ENCODE measurements at places on chromosomes 6 and 20.

- no peak for DNase-seq
Observed at GRCh38 chr6:170282512-170283158, 8.2 kb downstream of the DLL1 start.

- DNase-seq = no peak
Observed at GRCh38 chr6:20658053-20658452, 123.8 kb downstream of the CDKAL1 start.

- DNase-seq = no peak
Observed at GRCh38 chr6:52155791-52156576, 30.2 kb upstream of the IL17A start.

- no peak for DNase-seq
Observed at GRCh38 chr6:35475573-35475972, 7.4 kb downstream of the RPL10A start.

- no peak for DNase-seq
Observed at GRCh38 chr6:145904391-145904790, 59.8 kb downstream of the SHPRH start.

DNA sequence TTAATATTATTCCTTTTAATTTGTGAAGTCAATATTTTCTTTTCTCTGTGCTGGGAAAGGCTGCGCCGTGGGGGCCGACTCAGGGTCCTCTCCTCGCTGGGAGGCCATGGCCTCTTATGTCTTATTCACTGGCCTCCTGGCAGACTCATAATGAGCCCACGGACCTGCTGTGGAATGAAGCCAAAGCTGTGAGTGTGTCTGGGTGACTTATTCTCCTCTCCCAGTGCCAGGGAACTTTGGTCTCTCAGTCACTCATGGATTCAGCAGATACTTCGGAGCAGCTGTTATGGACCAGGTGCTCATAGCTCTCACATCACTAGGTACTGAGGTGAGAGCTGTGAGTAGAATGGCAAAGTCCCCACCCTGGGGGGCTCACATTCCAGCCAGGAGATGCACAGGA, 297.6 kb downstream of the CDH26 start:
- no peak for DNase-seq

DNA sequence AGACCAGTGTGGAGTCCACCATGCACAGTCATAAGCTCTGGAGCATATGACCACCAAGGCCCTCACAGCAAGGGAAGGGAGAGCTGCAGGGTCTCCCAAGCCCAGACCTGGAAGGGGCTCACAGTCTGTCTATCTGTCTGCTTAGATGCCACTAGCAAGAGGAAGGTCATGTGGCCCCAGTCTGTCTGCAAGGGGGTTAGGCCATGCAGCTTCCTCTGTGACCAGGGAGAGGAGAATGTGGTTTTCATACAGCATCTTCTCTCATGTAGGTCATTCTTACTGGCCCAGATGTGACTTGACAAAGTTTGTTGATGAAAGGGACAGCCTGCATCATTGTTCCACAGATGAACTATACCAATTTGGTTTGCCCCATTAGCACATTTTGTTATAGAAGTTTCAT, 260.8 kb downstream of the FARS2 start:
- no peak for DNase-seq

DNA sequence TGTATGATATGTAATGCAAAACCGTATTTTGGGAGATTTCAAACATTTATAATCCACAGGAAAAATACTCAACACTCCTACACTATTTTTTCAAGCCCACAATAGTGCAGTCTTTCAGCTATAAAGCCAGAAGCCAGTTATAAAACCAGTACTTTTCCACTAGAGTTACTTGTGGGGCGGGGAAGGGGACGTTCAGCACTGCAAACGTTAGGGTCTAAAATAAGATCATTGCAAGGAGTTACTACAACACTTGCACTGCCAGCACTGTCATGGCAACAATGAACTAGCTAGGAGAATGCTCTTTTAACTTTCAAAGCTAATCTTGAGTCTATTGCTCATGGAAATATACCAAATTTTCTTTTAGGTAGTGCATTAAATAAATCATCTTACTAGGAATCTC, 14.7 kb downstream of the SESN1 start:
- no peak for DNase-seq

DNA sequence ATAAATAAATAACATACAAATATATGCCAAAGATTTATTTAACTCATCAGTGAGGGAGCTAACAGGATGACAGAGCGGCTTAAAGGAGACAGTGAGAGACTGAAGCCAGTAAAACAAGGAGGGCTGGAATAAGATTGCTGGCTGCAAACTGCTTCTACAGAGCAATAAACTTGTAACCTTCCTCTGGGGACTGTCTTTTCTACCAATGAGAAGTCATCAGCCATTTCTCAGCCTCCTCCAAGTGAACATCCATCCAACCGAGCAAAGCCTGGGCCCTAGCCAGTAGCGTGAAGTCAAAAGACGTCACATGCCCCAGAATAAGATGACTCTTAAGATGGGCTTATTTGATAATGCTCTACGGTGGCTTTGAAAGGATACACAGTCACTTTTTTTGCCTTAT, 42.5 kb downstream of the CPXM1 start:
- no peak for DNase-seq

DNA sequence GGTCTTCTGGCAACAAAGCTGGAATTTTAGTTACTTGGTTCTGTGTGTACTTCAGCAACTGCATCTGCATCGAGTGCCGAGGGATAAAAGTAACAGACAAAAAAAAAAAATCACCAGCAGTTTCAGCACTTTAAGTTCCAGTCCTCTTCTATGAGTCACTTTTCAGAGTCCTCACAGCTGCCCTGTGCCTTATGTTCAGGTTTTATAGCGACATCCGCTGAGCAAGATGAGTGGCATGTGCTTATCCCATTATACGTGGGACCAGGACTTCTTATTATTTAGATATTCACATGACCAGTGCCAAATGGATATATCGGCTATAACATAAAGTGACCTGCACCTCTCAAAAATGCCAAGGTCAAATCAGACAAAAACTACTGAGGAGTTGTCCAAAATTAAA, 242.9 kb downstream of the FOXA2 start:
- DNase-seq = no peak

GRCh38 chr6:119129968-119130484, 51.6 kb upstream of the FAM184A start:
- DNase-seq = no peak

DNA sequence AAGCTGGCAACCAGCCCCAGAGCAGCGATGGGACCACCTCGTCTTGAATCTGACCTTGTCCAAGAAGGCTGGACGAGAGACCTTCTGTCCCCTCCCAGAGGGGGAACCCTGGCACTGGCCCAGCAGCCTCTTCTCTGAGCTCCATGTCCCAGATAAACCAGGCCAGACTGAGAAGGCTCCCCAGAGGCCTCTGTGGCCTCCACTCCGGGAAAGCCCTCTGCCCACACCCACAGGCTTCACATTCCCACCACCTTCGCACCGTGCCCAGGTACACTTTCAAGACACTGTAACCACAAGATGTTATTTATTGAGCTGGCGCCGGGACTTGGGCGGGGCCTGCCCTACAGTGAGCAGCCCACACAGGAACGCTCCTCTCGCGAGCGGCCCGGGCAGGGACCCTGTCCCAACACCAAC, 33.2 kb downstream of the ADA start:
- no peak for DNase-seq

- DNase-seq = no peak
Observed at GRCh38 chr6:157229713-157230112, 93.6 kb downstream of the TMEM242 start.

DNA sequence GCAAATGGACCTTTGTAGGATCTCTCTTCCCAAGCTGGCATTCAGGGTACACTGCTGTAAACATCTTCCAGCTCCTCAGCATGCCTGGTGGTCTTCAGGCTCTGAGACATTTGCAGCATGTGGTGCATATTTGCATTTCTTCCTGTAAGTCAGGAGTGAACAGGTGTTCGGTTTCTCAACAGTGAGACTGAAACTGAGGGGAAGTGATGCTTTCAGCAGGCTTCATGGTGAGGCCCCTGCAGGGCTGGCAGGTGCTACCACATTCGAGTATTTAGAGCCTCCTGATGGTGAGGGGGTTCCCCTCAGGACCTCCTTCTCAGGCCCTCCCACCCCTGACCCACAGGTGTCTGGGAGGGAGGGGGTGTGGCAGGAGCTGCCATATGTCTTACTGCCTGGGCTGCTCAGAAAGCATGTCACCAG, 15.1 kb downstream of the MYBL2 start:
- DNase-seq = no peak

GRCh38 chr6:32244946-32245398, 21.1 kb upstream of the NOTCH4 start:
- peak; percentile 27 for DNase-seq

GRCh38 chr6:147909640-147910039, 401.1 kb downstream of the SAMD5 start:
- peak; percentile 10 for DNase-seq

- no peak for DNase-seq
Observed at GRCh38 chr6:6678811-6679210, 90.3 kb downstream of the LY86 start.

- peak; percentile 95 for DNase-seq
Observed at GRCh38 chr6:146914489-146915483, 289.4 kb upstream of the STXBP5 start.

GRCh38 chr6:30112402-30112994, 392 bp downstream of the TRIM31 start:
- no peak for DNase-seq

DNA sequence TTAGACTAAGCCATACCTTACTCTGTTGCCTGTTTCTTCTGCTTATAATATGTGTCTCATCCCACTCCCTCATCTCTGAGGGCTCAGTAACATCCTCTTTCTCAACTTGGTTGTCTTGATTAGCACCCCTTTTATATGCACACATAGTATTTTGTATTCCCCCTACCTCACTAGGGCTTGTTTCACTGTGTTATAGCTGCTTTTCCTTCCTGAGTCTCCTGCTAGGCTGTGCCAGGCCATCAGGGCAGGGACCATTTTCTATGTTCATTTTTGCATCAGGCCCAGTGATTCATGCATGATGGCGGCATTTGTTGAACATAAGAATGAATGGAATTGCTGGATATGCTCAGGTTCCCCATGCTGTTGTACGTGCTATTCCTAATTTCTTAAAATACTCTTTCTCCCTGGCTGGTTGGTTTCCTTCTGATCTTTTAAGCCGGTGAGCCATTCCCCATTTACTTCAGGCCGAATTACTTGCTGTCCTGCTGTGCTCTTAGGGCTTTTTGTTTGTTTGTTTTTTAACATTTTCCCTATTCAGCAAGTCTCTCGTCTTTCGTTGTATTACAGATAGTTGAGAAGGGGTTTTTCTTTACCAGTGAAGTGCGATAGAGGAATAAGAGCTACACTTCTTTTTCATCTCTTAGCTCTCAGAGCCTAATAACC, 183.2 kb downstream of the CARMIL1 start:
- no peak for DNase-seq

DNA sequence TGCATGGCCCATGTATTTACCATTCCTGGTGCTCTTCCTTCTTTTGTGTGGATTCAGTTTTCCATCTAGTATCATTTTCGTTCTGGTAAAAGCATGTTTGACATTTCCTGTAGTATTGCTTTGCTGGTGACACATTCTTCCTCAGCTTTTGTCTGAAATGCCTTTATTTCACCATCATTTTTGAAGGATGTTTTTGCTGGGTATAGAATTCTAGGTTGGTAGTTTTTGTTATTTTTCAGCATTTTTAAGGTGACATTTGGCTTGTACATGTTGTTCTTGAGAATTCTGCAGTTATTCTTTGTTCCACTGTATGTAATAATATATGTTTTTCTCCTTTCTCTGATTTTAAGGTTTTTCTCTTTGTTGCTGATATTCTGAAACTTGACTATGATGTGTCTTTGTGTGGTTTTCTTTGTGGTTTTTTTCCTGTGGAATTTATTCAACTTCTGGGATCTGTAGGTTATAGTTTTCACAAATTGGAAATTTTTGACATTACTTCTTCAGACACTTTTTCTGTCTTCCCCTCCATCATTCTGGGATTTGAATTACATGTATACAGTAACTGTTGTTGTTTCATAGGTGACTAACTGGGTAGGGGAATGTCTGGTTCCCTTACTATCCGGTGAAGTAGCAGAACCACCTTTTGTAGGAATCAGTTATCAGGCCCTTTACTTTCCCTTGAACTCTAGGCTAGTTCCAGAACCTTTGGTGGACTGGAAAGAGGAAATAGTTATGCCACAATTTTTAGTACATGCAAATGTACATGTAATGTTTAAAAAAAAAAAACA, 30.2 kb downstream of the SNX9 start:
- no peak for DNase-seq

GRCh38 chr6:150659046-150659763, 59.5 kb downstream of the PLEKHG1 start:
- no peak for DNase-seq

DNA sequence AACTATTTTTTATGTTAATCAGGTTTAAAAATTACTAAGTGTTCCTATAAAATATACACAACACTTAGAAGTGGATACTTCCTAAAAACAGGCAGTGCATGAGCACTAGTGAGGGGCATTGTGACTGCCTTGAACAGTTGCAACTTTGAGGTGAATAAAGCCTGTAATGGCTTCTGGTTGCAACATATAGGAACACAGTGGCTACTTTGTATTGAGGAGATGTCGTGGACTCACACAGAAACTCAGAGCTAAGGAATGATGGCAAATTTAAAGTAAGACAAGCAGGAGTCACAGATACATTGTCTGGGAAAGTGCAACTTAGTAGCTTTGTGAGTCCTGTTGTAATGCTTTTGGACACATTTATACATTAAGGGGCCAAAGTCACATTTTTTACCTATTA, 861 bp upstream of the HLA-A start:
- no peak for DNase-seq

DNA sequence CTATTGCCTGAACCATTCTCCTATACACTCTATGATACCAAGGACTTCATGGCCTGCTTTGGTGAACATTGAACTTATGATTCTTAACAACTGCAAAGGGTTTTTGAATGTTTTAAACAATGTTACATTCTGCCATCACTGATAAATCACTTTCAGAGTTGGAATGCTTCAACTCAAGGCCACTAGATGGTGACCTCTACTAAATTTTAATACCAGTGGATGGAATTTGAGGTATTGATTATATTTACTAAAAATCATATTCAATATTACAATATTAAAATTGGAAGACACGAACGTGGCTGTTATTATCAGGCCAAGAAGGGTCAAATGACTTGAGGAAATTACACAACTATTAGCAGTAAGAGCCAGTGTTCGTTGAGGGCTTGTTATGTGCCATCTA, 18.6 kb downstream of the MYCT1 start:
- DNase-seq = no peak

DNA sequence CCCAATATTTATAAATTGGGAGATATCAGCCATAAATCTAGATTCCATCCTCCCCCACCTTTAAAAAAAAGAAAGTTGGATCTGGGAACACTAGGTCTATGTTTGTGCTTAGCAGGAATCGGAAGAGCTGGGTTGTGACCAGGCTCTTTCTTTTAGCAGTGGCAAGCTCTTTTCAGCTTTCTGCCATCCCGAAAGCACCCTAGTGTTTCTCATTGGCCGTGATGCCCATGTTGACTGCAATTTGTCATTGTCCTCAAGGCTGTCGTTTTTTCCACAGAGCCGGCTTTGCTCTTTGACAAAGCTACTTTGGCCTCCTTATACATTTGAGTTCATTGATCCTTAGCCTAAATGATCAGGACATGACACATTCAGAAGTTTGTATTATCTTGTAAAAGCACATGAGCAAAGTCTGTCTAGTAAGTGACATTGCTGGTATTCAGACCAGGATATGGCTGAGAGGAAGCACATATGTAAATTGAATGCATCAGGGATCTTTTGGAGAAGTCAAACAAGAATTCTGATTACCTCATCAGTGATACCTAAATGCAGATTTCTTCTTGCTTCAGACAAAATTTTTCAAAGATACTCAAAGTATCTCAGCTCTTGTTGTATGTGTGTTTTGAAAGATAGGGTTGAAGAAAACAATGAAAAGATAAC, 50.1 kb downstream of the CARMIL1 start:
- no peak for DNase-seq

Measured in AG09309 (cell line).